ENCODE measurements at places on chromosomes 6 and 20.
A peak's percentile ranks its signal among the peaks of the same experiment; 100 is the strongest.

- no peak for DNase-seq
Measured at GRCh38 chr6:72238021-72238420, 351.7 kb downstream of the RIMS1 start.

DNA sequence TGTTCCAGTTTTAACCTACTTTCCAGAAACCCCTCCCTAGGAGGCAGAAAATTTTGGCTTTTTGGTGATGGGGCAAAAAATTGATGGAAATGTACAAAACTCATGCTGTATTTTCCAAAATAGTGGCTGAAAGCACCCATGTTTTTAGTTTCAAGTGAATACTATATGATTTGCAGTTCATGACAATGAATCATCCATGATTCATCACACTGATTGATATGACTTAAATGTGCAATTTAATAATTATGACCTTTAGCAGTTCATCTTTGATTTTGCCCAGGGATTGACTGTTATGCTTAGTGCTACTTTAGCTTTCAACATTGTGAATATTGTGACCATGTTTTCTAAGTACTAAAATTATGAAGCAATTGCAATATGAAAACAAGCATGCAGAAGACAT lies 478.7 kb downstream of the HTR1B start:
- no peak for DNase-seq

DNA sequence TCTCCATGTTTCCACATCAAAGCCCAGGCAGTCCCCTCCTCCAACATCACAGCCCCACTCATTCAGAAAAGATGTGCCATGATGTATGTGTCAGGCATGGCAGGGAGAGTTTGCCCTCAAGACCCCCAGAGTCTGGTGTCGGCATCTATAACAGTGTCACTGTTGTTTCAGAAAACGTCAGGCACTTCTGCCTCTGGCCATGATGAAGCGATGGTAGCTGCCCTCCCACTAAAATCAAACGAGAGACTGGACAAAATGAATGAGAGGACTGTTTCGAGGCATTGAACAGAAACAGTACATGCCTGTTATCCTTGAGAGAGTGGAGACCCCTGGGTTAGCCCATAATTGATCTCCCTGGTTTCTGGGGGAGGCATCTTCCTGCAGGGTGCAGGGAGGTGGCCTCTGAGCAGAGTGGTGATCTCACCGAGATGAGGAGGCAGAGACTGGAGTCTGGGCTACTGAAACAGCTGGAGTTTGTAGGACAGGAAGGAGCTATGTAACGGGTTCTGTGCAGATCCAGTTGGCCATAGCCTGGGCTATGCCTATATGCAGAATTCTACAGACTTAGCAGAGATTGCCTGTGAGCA lies 144.5 kb downstream of the SYCP2 start:
- no peak for DNase-seq

DNA sequence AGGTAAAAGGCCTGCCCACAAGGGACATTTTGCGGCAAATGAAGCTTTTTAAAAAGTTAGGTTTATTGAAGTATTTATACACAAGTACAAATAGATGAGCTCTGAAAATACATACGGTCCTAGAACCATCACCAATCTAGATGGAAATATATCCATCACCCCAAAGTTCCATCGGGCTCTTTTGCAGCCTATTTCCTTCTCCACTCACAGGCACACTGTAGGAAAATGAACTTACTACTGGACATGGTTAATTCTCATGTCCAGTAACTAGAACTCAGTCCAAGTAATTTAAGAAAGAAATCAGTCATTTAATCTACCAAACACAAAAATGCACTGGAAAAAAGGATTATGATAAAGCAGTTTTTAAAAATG lies 6.2 kb downstream of the PCNA start:
- DNase-seq = no peak

GRCh38 chr6:41939848-41940758 lies 1.5 kb downstream of the CCND3 start:
- peak; percentile 66 for DNase-seq

DNA sequence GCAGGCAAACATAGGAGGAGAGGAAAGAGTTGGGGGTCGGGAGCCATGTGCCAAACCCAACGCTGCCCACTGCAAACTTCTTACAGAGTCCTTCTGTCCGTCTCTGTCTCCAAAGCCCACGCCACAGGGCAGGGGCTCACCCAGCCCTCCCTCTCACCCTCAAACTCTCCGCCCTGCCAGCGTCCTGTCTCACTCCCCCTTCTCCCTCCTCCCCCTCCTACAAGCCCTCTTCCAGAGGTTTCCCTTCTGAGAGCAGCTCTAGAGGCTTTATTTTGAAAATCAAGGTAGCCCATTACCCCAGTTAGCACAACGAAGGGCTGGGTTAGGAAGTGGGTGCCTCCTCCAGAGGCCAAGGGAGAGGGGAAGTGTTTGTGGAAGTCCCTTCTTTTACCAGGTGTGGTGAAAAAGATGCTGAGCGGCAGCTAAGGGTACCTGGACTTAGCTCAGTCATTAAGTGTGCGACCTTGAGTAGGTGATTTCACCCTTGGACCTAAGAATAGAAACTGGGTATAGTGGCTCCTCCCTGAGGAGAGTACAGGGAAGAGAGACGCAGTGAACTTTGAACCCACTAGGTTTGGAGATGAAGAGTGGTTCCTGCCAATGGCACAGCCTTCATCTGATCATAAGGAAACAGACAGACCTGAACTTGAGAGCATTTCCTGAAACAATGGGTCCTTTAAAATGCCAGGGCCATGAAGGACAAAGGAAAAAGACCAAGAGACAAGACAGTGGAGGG lies 123.8 kb downstream of the BANF2 start:
- DNase-seq = no peak

GRCh38 chr6:37695273-37695672 lies 2.4 kb downstream of the MDGA1 start:
- DNase-seq = no peak

Data from activated CD4-positive, alpha-beta T cell treated with anti-CD3 and anti-CD28 coated beads, Interleukin-10, Interleukin-2, amounts not matched to agents 100 ng/mL and 50 ng/mL, durations not matched to agents 16 hours and 8 hours (primary cell).